WTC11 (cell line): ENCODE measurements at places on chromosomes 4 and X.

- H3K27me3 ChIP-seq, result no peaks in the 10 kb centered on the region
- no peak for DNase-seq
- no peaks in the 10 kb centered on the region for H3K4me1 ChIP-seq
- H3K27ac ChIP-seq, result no peak overlapping the region
- H3K36me3 ChIP-seq, result peaks cover 29% of the 10 kb centered on the region
Observed at GRCh38 chr4:6298852-6299251, 29.2 kb downstream of the WFS1 start.

DNA sequence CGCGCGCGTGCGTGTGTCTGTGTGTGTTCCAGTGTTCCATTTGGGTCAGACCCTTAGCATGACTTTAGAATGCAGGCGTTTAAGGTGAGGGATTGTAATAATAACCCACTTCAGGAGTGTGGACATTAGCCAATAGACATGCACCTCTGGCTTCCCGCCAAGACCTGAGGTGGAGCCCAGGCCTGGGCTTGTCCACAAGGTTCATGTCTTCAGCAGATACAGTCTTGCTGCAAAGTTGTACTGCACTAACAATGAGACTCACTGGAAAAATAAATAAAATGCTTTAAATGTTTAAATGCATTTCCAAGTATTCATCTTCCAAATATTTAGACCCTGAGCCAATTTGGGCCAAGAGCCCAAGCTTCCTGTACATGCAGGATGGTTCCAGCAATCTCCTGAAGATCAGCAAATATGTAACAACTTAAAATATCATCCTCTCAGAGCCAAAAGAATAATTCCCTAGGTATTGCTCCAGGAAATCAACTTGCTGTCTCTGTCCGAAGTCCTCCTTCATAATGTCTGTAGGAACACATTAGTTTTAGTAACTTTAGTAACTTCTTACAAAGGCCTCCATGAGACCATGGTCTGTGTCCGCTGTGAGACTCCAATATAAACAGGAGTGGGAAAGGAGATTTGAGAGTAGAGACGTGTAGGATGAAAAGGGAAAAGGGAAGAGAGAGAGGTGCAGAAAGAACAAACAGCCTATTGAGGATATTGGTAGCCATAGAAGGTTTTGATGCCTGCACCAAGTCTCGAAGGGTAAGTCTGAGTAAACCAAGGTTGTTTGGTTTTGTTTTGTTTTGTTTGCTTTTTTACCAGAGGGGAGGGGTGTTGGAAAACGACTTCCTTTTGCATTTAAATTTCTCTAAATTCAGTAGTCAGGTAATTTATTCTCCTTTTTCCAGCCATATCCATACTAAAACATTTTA, 98.5 kb upstream of the KLF3 start:
- no peaks in the 10 kb centered on the region for H3K27me3 ChIP-seq
- H3K27ac ChIP-seq, result no peak overlapping the region
- H3K4me3 ChIP-seq, result no peak overlapping the region
- no peak for DNase-seq

DNA sequence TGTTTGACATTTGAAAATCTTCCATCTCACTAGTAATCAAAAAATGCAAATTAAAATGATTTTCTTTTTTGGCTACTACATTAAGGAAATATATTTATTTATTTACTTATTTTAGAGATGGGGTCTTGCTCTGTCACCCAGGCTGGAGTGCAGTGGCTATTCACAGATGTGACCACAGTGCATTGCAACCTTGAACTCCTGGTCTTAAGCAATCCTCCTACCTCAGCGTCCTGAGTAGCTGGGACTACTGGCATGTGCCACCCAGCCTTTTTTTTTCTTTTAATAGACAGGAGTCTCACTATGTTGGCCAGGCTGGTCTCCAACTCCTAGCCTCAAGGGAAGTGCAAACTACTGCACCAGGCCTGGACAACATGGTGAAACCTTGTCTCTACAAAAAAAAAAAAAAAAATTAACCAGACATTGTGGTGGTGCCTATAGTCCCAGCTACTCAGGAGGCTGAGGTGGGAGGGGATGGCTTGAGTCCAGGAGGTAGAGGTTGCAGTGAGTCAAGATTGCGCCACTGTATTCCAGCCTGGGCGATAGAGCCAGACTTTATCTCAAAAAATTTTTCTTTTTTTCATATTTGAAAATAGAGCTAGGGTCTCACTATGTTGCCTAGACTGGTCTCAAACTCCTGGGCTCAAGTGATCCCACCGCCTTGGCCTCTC, 4.4 kb upstream of the SMIM14 start:
- no peak overlapping the region for H3K4me3 ChIP-seq
- H3K4me1 ChIP-seq, result peaks cover 18% of the 10 kb centered on the region
- no peak overlapping the region for H3K27ac ChIP-seq
- DNase-seq, result no peak

DNA sequence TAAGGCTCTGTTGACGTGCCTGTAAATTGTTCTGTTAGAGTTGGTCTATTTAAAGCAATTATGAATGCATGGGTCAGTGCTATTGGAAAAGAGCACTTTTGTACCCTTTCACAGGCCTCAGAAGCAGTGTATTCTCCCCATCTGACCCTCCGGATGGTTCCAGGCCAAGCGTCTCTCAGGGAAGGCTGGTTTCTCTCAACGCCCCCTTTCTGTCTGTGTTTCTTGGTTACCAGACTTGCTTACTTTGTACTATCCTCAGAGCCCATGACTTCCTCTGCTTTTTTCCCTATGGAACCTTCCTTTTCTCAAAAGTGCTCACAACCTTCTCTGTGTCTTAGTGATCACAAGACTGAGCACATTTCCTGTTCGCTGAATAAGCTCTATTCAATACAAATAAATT, 559.3 kb upstream of the ZFP42 start:
- H3K4me1 ChIP-seq, result no peaks in the 10 kb centered on the region
- H3K27me3 ChIP-seq, result no peaks in the 10 kb centered on the region
- no peak for DNase-seq
- peaks cover 13% of the 10 kb centered on the region for H3K36me3 ChIP-seq

GRCh38 chr4:108988464-108989195, 225.8 kb upstream of the ETNPPL start:
- peaks cover 4% of the 10 kb centered on the region; the same call in 1 of the 2 replicates for H3K4me1 ChIP-seq
- H3K27ac ChIP-seq, result no peak overlapping the region
- no peaks in the 10 kb centered on the region for H3K36me3 ChIP-seq

GRCh38 chrX:79081895-79082512, 62.5 kb upstream of the GPR174 start:
- H3K27me3 ChIP-seq, result no peaks in the 10 kb centered on the region
- no peaks in the 10 kb centered on the region for H3K36me3 ChIP-seq
- H3K27ac ChIP-seq, result no peak overlapping the region
- no peaks in the 10 kb centered on the region for H3K4me1 ChIP-seq
- no peak overlapping the region for H3K4me3 ChIP-seq
- DNase-seq, result no peak
